Kidney tubule cell (primary cell): ENCODE measurements at places on chromosomes 16 and 17.

DNA sequence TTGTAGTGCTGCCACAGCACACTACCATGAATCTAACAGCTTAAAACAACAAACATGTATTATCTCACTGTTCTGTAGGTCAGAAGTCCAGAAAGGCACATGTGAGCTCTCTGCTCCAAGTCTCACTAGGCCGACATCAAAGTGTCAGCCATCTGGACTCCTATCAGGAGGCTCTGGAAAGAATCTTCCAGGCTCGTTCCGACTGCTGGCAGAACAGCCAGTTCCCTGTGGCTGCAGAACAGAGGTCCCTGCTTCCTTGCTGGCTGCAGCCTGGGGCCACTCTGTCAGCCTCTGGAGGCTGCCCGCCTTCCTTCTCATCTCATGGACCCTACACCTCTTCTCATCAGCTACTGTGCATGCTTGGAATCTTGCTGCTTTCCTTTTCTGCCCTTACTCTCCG, 168.9 kb downstream of the CBLN1 start:
- no peak for DNase-seq

DNA sequence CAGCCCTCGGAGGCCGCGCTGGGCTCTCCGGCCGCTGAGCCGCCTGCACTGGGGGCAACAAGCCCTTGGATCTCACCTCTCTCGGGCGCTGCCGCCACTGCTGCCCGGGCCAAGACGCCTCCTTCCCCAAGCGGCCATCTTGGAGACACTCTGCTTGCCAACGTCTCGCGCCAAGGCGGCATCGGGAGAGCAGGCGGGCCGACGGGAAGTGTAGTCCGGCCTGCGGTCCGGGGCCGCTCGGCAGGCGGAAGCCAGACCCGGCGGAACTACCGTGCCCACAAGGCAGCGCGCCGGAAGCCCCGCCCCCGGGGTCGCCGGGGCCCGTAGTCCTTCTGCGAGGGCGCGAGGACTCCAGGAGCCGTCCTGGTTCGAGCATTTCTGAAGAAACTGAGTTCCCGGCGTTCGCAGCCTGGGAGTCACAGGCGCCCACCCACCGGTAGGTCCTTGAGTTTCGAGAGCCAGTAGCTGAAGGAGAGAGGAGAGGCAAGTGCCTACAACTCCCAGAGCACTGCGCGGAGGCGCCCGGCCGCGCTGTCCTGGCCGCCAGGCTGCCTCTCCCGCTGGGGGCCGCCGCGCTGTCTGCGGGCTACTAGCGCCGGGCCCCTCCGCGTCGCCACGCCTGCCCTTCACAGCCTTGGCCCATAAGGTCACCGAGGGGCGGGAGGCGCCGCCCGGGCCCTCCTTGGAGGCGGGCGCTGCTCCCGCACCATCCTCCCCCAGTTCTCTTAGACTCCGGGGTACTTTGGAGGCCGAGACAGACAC, at the start of gene TMEM11:
Gene TMEM11, minus strand, starts transcription at position 147 of the 762 bp plus-strand sequence. Its CDS starts 9 bp downstream, at position 138.
- peak; percentile 96 for DNase-seq

DNA sequence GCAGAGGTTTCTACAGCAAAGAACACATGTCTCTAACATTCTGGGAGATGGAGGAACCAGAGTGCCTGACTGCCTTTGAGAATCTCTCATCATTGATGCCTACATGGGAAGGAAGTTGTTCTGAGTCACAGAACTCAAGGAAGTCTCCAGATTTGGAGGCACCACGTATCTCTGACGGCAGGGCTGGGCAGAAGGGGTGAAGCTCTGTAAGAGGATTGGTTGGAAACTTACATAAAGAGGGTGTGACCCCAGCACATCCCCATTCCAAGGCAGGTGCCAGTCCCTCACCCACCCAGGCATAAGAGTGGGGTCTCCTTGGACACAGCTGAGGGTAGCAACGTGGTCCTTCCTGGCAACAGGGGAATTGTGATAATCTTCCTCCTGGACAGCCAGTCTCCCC, 17.4 kb downstream of the TNFRSF13B start:
- no peak for DNase-seq

- no peak for DNase-seq
These were observed 64.8 kb upstream of the C17orf78 start for GRCh38 chr17:37310940-37311339.

DNA sequence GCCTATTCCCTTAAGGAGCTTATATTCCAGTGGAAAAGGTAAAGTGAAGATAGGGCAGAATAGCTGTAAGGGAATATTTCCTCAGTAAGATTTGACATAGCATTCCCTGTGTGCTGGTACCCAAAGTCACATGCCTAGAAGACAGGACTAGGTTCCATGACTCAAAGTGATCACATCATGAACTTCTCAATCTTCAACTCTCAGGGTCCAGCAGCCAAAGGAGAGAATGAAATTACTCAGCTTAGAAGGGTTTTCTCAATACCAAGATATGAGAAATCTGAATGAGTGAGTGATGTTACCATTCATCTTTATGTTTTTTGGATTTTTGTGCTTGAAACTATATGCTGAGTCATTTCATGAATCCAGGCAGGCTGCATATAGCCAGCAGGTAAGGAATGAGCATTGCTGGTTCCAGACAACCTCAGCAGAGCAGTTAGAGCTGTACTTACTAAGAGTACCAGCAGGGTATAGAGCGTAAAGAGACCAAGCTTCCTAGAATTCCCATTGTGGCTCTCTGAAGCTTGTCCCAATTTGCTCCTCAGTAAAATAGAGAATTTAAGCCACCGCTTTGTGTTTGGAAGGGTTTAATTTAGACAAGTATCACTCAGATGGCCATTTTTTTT, 91.1 kb downstream of the ANKFN1 start:
- no peak for DNase-seq

DNA sequence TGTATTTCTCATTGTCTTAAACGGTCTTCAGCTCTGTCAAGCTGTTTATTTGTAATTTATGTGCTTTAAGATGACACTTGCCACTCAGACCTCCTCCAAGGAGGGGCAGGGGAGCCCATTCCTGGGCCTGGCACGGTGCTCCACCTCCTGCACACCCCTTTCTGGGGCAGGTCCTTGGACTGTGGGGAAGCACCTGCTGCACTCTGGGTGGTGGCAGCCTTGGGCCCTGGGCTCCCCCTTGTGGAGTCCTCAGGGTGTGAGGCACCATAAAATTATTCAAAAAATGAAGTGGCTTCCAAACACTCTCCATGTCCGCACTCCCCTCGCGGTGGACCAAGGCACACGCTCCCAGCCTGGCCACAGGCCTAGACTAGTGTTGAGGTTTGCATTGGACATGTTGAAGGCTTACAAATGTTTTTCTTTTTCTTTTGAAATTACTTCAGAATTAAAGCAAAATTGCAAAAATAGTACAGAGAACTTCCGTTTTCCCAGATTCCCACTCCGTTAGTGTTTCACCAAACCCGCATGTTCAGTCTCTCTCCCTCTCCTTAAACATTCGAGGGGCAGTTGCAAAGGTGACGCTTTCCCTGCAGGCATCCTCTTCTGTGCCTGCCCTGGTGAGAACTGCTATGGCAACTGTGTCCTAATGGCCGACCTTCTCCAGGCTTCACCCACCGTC, 32.4 kb downstream of the FOXK2 start:
- DNase-seq: peak; percentile 83

DNA sequence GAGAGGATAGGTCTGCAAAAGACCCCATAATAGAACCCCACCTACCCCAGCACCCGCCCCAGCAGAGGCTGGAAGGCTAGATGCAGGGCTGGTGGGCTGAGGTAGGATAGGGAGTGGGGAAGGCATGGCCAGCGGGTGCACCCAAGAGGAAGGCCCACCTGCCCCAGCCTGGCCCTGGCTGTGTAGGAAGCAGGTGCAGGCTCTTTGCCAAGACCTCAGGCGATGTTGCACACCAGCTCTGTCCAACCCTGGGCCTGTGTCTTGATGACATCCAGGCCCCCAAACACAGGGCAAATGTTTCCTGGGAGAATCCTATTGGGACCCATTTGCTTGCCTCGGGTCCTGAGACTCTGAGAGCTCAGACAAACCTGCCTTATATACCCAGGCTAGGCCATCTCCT, 12.2 kb downstream of the UNC119 start:
- no peak for DNase-seq
